ENCODE measurements at places on chromosomes 2 and 18.

- no peak for DNase-seq
These were observed 37.7 kb downstream of the PSD4 start for GRCh38 chr2:113211226-113212105.

GRCh38 chr18:61549416-61549815, 216.2 kb downstream of the CDH20 start:
- no peak for DNase-seq

DNA sequence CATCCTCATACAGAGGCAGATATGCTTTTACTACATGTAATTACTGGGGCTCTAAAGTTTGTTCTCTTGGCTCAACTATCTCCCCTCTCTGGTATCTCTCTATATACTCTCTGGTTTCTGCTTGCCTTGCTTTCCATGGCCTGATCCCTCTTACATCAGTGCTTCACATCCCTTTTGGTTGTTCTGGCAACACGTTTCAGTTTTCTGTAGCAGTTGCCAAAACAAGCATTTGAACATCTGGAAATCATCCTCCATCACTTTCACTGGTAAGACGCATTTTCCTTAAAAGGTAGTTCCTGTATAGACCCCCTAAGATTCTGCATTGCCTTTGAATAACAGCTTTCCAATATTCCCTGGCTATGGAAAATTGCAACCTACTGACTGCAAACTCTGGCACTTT, 25.9 kb downstream of the COL5A2 start:
- no peak for DNase-seq

DNA sequence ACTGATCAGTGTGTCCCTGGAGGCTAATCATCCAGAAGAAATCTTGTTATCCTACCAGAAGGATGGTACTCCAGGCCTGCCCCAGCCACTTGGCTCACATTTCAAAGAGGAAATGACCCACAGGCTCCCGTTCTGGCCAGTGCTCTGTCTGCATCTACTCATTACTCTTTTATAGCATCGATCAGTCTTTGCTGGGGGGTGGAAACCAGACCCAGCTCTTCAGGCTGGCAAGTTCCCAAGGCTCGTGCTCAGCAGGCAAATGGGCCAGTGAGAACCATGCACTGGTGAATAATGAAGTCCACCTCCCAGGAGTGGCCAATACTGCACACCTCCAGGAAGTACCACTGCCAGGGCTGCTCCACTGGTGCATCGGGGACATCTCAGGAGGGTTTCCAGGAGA, 38.8 kb downstream of the DNER start:
- DNase-seq: no peak

All from activated T-helper 2 cell treated with anti-CD3 and anti-CD28 coated beads, Interferon-gamma antibody, Interleukin-2, Interleukin-4, amounts not matched to agents 10 μg/mL and 5 μg/mL and 100 μg/mL, durations not matched to agents 14 hours and 24 hours and 36 hours (primary cell).